Omental fat pad (tissue), 4 donors: ENCODE measurements at places on chromosomes 2 and 18.

- no peak for DNase-seq
Measured at GRCh38 chr18:42412281-42412680, 457.2 kb downstream of the PIK3C3 start.

DNA sequence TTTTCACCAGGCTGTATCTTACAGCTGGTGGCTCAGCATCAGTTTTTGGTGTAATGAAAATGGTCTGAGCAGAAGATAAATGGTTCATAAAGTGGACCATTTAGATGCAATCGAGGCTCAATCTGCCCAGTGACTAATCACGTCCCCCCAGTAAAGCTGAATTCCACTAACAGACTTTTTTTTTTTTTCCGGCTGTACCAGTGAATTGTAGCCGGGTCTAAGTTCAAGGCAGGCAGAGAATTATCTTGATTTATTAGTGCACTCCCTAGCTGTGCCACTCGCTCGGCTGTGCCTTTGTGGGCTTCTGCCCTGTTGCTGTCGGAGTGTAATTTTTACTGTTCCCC lies 215.1 kb upstream of the POU3F3 start:
- DNase-seq = no peak

GRCh38 chr2:108316461-108317258 lies 28.0 kb downstream of the SULT1C2 start:
- no peak for DNase-seq

DNA sequence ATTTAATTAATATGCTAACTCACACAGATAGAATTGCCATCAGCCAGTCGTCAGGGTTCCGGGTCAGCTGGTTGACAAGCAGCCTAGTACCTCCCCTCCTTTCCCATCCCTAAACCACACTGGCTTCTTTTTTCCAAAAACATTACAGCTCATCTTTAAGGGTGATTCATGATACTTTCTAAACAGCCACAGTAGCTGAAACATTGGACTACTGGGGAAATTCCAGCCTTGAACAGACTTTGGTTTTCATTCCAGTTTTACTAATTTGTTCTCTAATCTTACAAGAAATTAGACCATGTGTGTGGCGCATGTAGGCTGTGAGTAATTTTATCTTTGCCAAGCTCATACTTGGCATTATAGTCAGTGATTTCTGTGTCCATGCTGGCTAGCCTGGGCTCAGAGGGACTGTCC lies 110.8 kb downstream of the FMNL2 start:
- no peak for DNase-seq

- no peak for DNase-seq
Measured at GRCh38 chr18:63237881-63238692, 81.5 kb downstream of the BCL2 start.

- DNase-seq = no peak
Measured at GRCh38 chr18:76322686-76323085, 172.4 kb downstream of the ZNF516 start.

DNA sequence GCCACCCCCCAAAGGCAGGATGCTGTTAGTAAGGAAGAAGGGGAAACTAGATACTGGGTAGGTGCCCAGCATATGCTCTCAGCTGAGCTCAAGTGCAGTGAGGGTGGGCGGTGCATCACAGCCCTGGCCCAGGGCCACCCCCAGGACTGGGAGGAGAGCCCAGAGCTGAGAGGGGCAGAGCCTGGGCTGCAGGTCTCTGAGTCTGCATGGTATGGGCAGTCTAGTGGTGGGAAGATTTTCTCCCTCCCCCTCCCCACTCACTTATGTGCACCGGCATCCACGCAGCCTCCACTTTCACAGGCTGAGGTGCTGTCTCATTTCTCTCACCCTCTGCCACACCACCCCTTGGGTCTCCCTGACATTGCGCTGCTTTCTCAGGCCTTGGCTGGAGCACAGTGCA lies 48.5 kb upstream of the CAB39 start:
- DNase-seq = no peak

GRCh38 chr2:240149943-240150784 lies 9.7 kb upstream of the OTOS start:
- no peak for DNase-seq

DNA sequence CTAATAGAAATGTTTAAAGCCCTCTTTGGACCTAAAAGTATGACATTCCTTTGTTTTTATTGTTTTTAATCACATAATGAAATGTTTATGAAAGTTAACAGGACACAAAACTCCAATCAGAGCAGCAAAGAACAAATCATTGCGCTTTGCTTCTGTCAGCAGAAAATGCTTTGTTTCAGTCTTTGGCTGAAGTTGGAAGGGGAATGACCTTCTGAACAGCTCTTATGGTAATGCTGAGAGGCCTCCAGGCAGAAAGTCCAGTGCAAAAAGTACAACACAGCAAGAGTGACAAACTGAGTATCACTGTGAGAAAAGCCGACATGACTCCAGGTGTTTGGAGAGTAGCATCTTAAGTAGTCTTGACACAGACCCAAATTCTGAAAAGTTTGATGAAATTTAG lies 147.7 kb upstream of the SP5 start:
- DNase-seq = no peak

DNA sequence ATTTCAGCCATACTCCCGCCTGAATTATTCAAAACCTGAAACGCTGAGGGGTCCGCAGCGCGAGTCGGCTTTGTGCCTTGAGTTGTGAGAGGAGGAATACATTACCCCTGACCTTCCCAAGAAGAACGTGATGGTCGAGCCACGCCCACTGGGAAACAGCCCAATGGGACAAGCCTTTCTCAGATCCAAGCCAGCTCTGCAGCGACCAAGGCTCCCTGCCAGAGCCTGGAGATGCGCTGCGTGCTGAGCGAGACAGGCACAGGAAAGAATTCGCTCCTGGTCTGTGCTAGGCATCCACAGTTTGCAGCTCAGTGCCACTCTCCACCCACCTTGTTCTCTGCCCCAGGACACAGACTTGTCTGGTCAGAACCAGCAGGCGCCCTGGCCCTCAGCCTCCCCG lies 74.1 kb upstream of the GLI2 start:
- DNase-seq = no peak

DNA sequence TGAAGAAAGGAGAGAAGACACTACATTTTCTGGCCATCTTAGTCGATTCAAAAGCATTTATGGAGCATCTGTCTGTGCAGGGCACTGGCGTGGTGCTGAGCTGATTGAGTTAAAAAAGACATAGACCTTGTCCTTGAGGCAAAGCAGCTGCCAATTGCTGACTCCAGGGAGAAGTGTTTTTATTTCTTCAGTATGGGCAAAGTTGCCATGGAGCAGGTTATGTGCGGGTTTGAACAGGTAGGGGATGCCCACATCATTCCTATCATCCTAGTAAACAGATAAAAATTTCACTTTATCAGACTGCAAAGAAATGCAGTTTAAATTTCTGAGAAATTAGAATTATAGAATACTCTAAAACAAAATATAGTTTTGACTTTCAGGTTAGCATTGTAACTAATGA lies 125.8 kb downstream of the NUP35 start:
- no peak for DNase-seq

DNA sequence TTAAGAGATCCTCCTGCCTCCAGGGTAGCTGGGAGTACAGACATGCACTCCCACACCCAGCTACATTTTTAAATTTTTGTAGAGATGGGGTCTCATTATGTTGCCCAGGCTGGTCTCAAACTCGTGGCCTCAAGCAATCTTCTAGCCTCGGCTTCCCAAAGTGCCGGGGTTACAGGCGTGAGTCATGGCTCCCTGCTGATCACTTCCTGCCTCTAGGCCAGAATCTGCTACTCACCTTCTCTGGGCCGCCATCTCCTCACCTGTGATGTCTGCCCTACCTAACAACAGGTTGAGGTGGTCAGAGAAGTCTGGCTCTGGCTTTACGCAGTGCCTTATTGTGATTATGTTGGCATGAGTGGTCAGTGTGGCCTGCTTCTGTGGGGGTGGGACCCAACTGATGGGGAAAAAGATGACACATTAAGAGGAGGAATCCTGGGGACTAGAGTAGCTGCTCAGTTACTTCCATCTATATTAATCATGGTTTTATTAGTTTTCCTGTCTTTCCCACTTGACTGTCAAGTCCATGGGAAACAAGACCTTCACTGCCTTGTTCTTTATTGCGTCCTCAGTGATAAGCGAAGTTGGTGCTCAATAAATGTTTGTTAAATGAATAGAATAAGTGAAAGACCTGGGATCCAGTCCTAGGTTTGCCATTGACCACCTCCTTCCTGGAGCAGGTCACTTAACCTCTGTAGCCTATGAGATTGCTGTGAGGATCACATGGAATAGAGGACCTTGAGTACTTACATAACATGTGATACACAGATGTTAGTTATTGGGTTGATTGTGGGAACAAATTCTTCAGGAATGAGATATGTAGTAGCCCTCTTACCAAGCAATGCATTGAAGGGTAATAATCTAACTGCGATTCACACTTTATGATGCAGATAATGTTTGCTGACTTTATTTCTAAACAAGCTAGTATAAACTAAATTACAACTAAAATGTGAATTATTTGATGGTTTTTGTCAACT lies 15.7 kb downstream of the KCTD1 start:
- DNase-seq = no peak

DNA sequence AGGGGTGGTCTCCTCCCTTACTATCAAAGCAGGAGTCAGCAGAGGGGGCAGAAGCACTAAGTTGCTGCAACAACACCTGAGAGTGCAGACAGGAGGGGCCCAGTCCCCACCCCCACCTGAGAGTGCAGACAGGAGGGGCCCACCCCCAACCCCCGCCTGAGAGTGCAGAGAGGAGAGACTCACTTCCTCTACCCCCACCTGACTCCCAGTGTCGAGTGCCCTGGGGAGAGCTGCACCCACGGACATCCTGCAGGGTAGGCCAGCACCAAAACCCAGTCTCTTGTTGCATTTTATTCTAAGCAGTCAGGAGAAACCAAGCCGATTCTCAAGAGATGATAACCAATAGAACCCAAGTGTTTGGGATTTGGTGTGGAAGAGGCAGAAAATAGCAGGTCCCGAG lies 78.4 kb downstream of the NAPG start:
- DNase-seq = no peak

GRCh38 chr2:73994178-73994831 lies 9.6 kb downstream of the TET3 start:
- DNase-seq = no peak

- no peak for DNase-seq
Measured at GRCh38 chr2:223788826-223789225, 48.6 kb downstream of the AP1S3 start.

- DNase-seq = no peak
Measured at GRCh38 chr18:44539926-44540325, 140.8 kb upstream of the SETBP1 start.

- DNase-seq = no peak
Measured at GRCh38 chr2:158781353-158781961, 13.7 kb upstream of the DAPL1 start.

DNA sequence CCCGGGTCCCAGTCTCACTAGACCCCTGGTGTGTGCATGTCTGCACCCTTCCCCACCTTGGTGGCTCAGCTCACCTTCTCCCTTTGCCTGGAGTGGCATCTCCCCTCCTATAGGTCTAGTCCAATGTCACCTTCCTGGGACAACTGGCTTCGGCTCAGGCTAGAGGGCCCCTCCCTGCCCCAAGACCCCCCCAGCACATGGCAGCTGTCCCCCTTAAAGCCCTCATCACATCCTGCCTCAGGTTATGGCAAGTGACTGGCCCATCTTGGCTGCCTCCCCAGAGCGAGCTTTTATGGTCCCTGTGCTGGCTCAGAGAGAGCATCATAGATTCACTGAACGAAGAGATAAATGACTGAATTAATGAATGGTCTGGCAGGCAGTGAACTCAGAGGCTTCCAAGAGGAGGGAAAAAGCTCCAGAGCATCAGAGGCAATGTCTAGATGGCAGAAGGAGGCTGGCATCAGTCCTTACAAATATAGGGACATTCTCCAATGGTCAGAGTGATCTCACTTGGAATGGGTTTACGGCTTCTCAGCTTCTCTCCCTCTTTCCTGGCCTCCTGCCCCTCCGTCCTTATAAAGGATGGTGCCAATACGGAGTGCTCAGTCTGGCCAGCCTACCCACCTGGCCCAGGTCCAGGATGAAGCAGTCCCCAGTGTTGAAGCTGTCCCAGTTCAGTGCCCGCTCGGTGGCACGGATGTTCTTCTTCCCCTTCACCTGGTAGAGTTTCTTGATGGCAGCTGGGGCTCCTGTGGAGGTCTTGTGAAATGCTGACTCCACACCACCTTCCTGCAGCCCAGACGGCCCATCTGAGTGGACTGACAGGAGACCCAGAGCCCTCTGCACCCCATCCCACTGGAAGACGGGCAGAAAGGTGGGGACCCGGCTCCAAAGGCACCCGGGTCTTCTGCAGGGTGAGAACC lies 9.4 kb downstream of the CAPG start:
- DNase-seq = no peak

DNA sequence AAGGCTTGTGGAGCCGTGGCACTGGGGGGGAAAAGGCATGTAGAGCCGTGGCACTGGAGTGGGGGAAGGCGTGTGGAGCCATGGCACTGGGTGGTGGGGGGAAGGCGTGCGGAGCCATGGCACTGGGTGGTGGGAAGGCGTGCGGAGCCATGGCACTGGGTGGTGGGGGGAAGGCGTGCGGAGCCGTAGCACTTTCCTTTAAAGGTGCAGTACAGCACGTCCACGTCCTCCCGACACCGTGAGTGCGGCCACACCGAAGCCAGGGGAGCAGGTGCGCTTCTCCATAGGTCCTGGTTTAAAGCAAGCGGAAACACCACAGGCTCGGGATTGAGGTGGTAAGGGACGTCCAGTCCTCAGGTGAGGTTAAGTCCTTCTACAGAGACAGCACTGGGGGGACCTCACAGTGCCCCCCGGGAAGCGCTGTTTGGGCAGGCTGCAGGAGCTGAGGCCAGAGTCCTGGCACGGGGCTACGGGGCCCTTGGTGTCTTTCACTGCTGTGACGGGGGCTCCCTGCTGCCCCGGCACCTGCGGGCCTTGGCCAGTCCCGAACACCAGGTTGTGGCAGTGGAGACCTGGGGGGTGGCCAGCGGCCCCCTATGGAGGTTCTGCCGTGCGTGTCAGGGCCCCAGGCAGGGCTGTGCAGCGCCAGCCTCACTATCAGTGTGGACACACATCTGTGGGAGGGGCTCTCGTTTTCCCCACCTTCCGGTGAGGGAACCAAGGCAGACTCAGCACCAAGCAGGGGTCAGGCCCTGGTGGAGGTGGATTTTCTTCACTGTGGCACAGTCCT lies 93.0 kb upstream of the CTDP1 start:
- no peak for DNase-seq

DNA sequence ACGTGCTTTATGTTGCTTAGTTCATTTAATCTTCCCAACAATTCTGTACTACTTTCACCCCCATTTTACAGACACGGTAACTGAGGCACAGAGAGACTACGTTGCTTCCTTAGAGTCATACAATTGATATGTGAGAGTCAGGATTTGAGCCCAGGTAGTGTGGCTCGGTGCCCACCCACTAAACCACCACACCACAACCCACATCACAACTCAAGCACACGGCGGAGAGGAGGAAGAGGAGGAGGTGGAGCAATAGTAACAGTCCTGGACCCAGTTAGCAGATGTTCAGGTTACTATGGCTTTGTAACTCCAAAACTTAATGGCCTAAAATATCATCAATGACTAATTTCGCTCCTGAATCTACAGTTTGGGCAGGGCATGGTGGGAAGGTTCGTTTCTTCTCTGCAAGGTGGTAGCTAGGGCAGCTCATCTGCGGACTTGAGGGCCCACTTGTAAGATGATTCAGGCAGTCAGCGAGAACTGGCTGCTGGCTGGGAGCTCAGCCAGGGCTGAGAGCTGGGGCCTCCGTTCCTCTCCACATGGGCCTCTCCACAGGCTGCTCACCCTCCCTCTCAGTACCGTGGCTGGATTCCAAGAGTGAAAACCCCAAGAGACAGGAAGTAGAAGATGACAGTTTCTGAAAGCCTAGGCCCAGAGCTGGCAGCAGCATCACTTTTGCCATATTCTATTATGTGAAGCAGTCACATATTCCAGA lies 167.1 kb downstream of the ZFP36L2 start:
- no peak for DNase-seq

- DNase-seq = no peak
Measured at GRCh38 chr2:199806179-199806578, 44.8 kb downstream of the FTCDNL1 start.

- no peak for DNase-seq
Measured at GRCh38 chr2:58794103-58794502, 553.0 kb upstream of the FANCL start.
